RWPE1 (cell line): ENCODE measurements at places on chromosomes 6 and 20.

DNA sequence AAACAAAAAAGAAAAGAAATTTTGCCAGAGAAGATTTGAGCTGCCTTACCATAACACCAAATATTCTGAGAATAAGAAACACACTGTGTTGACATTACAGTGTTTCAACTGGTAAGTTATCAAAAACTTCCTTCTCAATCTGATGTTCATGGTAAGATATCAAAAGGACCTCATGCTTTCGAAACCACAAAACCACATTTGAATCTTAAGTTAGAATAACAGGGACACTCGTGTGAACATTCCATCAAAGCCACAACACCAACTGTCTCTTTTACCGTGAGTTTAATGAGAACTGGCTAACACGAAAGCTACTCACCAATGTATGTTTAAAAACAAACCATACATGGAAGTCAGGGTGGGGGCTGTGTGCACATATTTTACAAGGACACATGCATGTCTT, 73.0 kb upstream of the OPRM1 start:
- DNase-seq: no peak

- DNase-seq: no peak
Measured at GRCh38 chr6:50822078-50822476, 3.4 kb downstream of the TFAP2B start.

DNA sequence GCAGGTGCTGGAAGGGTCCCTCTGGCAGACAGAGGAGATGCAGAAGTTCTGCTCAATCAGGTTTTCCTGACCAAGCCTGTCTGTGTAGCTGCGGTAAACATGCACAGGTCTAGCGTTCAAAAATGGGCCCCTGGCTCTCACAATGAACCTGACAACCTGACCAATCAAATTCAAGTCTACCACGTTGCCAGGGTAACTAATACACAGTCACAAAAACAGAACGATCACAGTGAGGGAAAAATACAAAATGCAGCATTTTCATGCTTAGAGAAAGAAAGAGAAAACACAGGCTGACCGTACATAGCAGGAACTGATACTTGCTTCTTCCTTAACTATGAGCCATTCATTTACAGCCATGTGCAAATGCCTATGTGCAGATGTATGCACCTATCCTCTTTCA, 353.1 kb upstream of the TSHZ2 start:
- no peak for DNase-seq

DNA sequence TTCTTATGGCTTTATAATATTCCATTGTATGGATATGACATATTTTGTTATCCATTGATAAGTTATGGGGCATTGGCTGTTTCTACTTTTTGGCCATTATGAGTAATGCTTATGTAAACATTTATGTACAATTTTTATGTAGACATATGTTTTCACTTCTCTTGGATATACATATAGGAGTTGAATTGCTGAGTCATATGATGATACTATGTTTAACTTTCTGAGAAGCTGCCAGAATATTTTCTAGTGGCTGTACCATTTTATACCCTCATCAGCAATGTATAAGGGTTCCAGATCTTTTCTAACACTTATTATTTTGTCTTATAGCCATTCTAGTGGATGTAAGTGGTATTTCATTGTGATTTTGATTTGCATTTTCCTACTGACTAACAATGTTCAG, 23.1 kb downstream of the OTOR start:
- DNase-seq: no peak

DNA sequence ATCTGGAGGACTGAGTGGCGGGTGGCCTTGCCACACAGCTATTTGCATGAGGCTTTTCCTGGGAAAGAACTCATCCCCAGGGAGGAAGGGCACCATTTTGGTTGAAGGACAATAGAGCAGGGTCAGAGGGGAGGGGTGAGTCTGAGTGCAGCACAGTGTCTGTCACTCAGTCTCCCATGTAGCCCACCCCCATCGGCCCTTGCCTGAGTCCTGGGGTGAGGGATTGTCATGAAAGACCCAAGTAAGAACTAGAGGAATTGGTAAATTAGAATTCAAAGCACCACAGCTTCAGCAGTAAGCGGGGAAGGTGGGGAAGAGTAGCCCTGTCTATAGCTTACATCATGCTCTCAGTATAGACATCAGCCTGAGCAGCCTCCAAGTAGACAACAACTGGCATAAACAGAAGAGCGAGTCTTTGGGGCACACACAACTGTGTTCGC, 90.4 kb upstream of the TMEM30A start:
- no peak for DNase-seq

DNA sequence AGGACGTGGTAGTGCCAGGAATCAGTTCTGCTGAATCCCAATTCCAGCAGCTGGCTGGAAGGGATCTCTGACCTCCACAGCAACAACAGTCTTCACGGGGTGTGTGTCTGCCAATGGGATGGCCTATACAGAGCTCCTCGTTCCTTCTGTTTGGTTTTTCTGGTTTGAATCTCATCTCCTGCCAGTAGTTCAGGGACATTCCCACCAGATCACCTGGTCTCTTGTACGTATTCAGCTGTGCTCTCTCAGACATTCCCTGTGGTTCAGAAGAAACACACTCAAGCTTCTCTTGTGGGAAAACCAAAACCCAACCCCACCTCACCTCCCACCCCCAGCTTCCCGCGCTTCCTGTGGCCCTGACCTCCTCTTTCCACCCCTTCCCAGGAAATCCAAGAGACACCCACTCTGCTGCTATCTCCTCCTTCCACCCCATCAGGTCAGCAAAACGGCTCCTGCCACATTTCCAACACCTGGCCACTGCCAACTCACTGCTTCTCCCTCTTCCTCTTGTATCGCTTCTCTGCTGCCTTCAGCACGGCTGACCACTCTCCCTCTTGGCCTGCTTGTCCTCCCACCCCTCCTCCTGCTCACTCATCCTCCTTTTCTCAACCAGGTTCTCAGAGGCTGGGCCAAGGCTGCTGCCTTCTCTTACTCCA, 63.3 kb upstream of the PTGIS start:
- no peak for DNase-seq

DNA sequence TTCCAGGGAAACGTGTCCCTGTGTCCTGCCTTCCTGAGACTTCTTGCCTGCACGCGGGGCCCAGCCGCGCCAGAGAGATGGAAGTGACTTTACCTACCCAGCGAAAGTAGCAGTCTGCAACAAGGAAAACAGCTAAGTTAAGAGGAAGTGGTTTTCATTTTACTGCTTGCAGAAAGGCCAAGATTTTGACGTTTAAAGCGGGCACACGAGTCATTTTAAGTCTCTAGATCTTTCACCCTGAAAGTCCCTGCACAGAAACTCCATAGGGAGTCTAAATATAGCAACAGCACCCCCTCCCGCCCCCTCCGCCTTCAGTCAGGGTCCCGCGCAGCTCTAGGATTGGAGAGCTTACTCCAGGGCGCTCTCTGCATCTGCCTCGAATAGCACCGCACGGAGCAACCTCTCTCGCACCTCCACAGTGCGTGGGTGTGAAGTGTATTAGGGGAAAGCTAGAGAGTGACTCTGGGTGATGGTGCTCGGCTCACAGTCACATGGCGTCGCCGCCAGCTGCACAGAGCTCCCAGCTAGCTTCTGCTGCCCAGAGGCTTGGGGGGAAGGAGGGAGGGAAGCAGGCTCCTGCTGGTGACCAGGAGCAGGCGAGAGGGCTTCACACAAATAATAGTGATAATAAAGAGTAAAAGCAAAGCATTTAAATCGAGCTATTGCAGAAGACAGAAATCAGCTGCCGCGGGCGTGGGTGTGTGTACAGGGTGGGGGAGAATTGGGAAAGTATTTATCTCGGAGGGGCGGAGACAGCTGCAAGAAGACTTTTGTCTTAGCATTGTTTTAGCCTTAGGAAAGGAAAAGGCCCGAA, 1.8 kb upstream of the KCNQ5 start:
- DNase-seq: no peak

GRCh38 chr6:21128601-21129000, 464.9 kb upstream of the SOX4 start:
- DNase-seq: no peak
